ENCODE measurements at places on chromosomes 16 and 17.

DNA sequence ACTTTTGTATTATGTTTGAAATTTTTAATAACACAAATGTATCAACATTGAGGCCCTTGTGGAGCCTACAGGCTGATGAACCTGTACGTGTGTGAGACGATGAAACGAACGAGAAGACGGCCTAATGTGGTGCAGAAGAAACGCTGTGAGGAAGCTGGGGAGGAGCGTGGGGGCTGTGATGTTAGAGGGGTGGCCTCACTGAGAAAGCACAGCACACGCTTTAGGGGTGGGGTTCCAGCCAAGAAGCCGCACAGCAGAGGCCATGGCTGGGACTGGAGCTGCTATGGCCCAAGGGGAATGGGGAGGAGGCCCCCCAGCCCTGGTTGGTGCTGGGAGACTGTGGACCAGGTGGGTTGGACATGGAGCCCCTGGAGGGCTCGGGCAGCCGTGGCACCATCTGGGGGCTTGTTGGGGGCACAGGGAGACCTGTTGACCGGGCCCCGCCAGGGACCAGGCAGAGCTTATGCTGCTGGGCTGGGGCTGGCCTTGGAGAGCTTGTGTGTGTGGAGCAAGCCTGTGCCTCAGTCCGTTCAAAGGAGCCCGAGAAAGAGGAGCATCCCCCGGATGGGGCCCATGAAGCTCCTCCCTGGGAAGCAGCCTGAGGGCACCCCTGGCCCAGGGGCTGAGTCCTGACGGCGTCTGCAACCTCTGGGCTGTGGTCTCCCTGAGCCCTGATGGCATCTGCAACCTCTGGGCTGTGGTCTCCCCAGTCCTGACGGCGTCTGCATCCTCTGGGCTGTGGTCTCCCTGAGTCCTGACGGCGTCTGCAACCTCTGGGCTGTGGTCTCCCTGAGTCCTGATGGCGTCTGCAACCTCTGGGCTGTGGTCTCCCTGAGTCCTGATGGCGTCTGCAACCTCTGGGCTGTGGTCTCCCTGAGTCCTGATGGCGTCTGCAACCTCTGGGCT lies 44.7 kb downstream of the METRNL start:
- no peak for DNase-seq
- no peaks in the 10 kb centered on the region for H3K36me3 ChIP-seq
- H3K4me1 ChIP-seq, result peaks cover 17% of the 10 kb centered on the region
- H3K27me3 ChIP-seq, result peaks cover 50% of the 10 kb centered on the region
- no peak overlapping the region for H3K4me3 ChIP-seq
- H3K27ac ChIP-seq, result no peak overlapping the region

DNA sequence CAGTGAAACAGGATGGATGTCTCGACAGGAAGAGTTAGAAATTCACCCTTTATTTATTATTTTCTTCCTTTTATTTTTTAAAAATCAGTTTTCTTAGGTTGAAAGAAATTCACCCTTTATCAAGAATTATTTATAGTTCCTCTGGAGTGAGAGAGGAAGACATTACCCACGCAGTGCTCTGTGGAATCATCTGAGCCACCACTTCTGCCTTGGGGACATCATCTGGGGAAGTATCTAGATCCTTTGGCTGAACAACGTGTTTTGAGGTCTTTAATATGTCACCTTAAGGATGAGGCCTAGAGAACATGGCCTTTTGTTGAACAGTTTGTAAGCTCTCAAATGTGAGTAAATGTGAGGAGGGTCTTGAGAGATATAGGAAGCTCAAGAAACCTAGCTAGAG lies 183.3 kb downstream of the UTP18 start:
- H3K27me3 ChIP-seq, result peaks cover 2% of the 10 kb centered on the region
- no peak overlapping the region for H3K4me3 ChIP-seq
- no peaks in the 10 kb centered on the region for H3K36me3 ChIP-seq
- no peak overlapping the region for H3K27ac ChIP-seq
- no peak for DNase-seq
- H3K4me1 ChIP-seq, result peaks cover 15% of the 10 kb centered on the region

GRCh38 chr16:824194-824593 lies 23.7 kb upstream of the GNG13 start:
- peaks cover 13% of the 10 kb centered on the region for H3K4me1 ChIP-seq
- H3K36me3 ChIP-seq, result no peaks in the 10 kb centered on the region

DNA sequence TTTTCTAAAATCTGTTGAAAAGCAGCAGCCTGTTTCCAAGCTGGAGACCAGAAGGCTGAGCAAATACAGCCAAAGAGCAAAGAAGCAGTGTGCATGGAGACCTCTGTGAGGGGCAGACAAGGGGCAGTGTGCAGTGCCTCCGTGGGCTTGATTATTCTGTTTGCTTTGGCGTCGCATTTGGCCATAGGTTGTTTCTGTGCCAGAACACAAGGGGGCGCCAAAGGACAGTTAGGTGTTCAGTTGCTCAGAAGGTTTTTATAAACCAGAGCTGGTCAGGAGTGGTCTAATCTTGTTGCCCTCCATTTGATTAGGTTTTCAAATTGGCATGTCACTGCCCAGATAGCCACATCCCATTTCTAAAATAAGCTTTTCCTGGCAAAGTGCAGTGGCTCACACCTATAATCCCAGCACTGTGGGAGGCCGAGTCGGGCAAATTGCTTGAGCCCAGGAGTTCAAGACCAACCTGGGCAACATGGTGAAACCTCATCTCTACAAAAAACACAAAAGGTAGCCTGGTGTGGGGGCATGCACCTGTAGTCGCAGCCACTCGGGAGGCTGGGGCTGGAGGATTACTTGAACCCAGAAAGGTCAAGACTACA lies 10.6 kb downstream of the MYH3 start:
- peaks cover 58% of the 10 kb centered on the region for H3K36me3 ChIP-seq
- no peak overlapping the region for H3K4me3 ChIP-seq
- no peak overlapping the region for H3K27ac ChIP-seq
- no peaks in the 10 kb centered on the region for H3K27me3 ChIP-seq
- no peaks in the 10 kb centered on the region for H3K4me1 ChIP-seq

GRCh38 chr17:12047681-12048376 lies 27.2 kb downstream of the MAP2K4 start:
- H3K36me3 ChIP-seq, result no peaks in the 10 kb centered on the region
- no peak for DNase-seq
- no peak overlapping the region for H3K27ac ChIP-seq
- peaks cover 85% of the 10 kb centered on the region for H3K4me1 ChIP-seq

GRCh38 chr16:80092681-80093080 lies 448.1 kb upstream of the DYNLRB2 start:
- H3K36me3 ChIP-seq, result no peaks in the 10 kb centered on the region
- peaks cover 11% of the 10 kb centered on the region for H3K27me3 ChIP-seq
- DNase-seq, result no peak
- no peak overlapping the region for H3K27ac ChIP-seq
- no peaks in the 10 kb centered on the region for H3K4me1 ChIP-seq

- H3K36me3 ChIP-seq, result peaks cover 16% of the 10 kb centered on the region
- peaks cover 18% of the 10 kb centered on the region for H3K4me1 ChIP-seq
- no peaks in the 10 kb centered on the region for H3K27me3 ChIP-seq
- H3K4me3 ChIP-seq, result no peak overlapping the region
These were observed 5.8 kb upstream of the MRPL58 start for GRCh38 chr17:75006653-75007052.

DNA sequence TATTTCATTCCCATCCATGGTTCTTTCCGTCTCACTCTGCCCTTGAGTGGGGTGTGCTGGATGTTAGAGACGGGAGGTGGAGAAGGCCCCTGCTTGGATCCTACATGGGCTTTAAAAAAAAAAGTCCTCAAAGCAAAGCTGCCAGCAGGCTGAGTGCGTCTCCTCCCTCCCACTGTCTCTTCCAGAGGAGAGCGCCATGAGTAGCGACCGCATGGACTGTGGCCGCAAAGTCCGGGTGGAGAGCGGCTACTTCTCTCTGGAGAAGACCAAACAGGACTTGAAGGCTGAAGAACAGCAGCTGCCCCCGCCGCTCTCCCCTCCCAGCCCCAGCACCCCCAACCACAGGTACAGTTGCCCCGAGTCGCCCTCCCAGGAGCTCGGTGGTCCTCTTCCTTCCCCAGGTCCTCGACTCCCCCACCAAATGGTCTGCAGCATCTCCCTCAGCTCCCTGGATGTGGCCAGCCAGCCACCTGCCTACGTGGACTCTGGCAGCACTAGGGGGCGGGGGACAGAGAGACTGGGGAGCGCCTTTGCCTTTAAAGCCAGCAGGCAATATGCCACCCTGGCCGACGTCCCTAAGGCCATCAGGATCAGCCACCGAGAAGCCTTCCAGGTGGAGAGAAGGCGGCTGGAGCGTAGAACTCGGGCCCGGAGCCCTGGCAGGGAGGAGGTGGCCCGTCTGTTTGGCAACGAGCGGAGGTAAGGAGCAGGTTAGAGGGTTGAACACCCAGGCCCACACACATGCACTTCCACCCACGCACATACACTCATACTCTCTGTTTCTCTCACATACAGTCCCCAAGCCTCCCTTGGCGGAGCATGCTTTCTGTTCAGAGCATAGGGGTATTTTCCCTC lies 68.2 kb downstream of the PLD6 start:
- peak overlapping the region; percentile 81 for H3K27ac ChIP-seq
- no peak overlapping the region for H3K4me3 ChIP-seq
- peaks cover 79% of the 10 kb centered on the region for H3K36me3 ChIP-seq
- DNase-seq, result no peak
- H3K4me1 ChIP-seq, result peaks cover 14% of the 10 kb centered on the region

DNA sequence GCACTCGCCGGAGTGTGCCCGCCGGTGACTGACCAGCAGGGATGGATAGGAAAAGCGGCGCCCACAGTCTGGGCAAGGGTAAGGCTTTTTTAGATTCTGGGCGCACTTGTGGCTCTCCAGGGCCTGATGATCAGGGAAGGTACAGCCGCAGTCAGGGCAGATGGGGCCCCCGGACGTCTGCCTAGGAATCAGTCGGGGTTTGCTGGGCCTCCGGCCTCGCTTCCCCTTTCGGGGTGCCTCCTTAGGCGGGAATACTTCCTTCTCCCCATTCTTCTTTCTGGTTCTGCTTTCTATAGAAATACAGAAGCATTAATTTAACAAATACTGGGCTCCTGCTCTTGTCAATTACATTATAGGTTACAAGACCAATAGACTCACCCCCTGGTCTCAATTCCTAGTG lies 5.0 kb downstream of the ZNF689 start:
- no peak for DNase-seq
- H3K4me1 ChIP-seq, result peaks cover 16% of the 10 kb centered on the region
- H3K27ac ChIP-seq, result no peak overlapping the region
- H3K36me3 ChIP-seq, result peaks cover 74% of the 10 kb centered on the region
- H3K27me3 ChIP-seq, result no peaks in the 10 kb centered on the region

- H3K4me3 ChIP-seq, result peak overlapping the region; percentile 83
- peaks cover 33% of the 10 kb centered on the region for H3K36me3 ChIP-seq
- peak overlapping the region; percentile 97 for H3K27ac ChIP-seq
- DNase-seq, result peak; percentile 83
- no peaks in the 10 kb centered on the region for H3K27me3 ChIP-seq
- H3K4me1 ChIP-seq, result peaks cover 64% of the 10 kb centered on the region
These were observed 3.6 kb downstream of the PIEZO1 start for GRCh38 chr16:88781140-88782077.

Measured in activated T-cell treated with anti-CD3 and anti-CD28 coated beads, Interleukin-2, amount 50 U/mL, for 24 hours (primary cell).